Central memory CD4-positive, alpha-beta T cell (primary cell): ENCODE measurements at places on chromosomes 12 and 14.

- no peak for DNase-seq
These were observed 47.6 kb upstream of the SLC2A13 start for GRCh38 chr12:40153432-40153831.

DNA sequence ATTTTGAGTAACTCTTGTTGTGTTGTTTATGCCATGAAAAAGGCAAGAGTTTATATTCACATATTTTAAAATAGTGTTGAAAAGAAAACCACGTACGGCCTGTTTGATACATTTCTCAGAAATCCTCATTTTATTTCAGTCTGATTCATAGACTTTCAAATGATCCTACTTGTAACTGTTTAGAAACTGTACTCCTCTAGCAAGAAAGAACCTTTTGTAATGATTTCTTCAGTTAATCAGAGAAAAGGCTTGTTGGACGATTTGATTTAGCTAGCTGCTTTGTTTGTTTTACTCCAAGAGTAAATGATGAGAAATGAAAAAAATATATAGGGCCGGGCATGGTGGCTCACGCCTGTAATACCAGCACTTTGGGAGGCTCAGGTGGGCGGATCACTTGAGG, 17.2 kb downstream of the FBXO34 start:
- DNase-seq: no peak

DNA sequence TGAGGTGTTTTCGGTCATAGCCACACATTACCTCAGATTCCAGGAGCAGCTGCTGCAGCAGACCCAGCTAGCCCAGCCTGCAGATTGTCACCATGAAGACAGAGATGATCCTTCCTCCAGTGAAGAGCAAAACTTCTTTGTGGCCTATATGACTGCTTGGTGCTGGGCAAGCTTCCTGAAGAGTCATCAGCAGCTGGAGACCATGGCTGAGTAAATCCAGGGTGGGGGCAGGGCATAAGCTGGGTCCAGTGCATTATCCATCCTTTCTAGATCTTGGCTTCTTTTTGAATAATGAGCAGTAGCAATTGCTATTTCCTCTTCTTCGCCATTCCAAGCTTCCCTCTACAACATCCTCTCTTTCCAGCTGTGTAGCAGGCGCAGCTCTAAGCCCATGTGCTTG, 373.1 kb upstream of the DDHD1 start:
- no peak for DNase-seq

GRCh38 chr12:66767536-66767935, 88.7 kb upstream of the GRIP1 start:
- DNase-seq: no peak

DNA sequence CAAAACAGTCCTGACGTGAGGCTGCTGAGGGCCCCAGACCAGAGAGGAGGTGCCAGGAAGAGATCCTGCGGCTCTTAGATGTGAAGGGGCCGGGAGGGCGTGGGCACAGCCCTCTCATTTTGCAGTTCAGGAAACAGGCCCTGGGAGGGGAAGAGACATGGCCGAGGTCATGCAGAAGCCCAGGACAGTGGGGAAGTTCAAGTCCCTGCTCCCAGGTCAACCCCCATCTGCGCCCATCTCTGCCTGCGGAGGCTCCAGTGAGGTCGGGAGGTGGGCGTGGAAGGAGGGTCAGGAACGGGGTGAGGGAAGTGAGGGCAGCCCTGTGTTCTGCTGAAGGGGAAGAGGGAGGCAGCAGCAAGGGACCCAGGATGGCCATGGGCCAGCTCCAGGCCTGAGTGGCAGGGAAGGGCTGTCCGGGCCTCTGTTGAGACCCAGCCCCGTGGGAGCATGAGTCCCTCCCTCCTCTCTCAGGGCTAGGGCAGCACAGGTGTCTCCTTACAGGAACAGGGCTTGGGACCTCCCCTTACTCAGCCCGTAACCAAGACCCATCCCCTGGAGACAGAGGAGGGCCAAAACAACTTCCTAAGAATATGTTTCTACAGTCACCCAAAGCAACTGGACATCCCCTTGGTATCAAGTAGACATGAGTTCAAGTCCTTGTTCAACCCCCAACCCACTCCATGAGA, 90.8 kb downstream of the LGMN start:
- no peak for DNase-seq

- DNase-seq: no peak
These were observed 1.9 kb upstream of the DYNC1H1 start for GRCh38 chr14:101962503-101962874.

- no peak for DNase-seq
These were observed 486.5 kb downstream of the EGLN3 start for GRCh38 chr14:33464254-33464962.

- DNase-seq: no peak
These were observed 33.3 kb downstream of the RAD52 start for GRCh38 chr12:916240-916639.

DNA sequence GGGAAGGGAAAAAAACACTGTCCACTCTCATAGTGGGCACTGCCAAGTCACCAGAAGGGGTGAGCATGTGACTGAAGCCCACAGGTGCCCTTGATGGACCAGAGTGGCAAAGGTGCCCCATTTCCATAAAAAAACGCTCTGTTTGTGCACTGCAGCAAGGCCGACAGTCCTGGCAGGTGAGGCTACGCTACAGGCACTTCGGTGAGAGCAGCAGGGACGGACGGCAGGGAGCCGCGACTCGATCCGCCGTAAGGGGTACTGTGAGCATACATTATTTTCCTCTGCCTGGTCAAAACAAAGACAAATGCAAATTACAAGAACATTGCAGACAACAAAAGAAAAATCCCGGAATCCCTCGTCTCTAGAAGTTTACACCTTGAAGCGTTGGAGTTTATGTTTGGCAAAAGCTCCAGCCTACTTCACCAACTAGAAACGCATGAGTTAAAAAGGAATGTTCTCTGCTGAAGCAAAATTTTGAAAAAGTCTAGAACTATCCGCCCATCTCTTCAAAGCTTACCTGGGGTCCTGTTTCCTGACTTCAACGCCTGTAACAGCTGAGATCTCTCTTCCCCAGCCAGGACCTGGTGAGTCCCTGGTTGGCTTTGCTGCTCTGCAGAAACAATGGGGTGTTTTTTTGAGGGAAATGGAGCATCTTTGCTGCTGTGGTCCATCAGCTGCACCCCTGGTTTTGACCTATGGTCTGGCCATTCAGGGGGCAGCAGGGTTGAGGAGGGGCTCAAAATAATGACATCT, 52.9 kb upstream of the RFLNA start:
- DNase-seq: no peak

DNA sequence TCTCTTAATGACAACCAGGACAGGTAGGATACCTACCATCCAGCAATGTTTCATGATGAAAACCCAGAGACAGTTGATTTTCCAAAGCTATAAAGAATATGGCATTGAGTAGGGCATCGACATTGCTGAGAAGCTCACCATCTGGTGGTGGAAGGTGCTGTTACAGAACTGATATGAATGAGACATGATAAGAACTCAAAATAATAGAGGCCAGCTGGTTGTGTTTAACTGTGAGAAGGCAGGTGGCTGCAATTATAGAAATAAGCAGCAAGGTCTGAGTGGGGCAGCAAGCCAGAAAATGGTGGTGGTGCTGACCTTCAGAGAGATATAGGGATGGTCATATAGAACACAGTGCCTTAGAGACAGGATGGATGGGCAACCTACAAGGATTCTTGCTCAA, 449.7 kb downstream of the BTG1 start:
- DNase-seq: no peak

GRCh38 chr14:92755495-92755894, 7.1 kb upstream of the LGMN start:
- DNase-seq: no peak

- DNase-seq: no peak
These were observed 139.4 kb upstream of the CNTN1 start for GRCh38 chr12:40552868-40553267.

DNA sequence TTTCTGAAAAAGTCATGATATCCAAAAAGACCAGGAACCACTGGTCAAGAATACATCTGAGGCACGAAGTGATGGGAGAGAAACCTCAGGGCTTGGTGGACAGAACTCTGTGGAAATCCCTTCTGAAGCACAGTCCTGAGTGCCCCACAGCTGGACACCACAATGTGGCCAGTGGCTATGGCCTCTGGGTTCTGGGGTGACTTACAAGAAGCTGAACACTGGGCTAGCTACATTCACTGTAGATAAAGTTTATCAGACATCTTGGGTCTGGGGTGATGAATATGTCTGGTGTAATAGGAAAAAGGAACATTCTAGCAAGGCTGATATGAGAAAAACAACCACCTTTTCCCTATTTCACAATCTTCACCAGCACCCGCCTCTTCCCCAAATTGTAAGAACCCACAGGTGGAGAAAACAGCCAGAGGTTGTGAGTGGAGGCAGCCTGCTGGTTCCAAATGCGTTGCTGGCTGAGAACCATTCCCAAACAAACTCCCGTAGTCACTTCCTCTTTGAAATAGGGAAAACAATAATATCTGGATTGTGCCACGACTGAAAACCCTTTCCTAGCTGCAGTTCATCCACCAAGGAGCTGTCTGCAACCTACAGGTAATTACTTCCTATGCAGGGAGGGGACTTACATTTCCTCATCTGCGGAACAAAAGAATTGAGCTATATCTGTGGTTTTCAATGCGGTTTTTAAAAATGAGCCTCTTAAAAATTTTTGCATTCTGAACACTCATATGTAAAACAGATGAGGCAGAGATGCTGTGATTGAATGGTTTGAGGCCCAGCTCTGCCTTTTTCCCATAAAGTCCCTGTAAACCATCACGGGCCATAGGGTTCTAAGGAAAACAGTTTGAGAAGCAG, 193.6 kb downstream of the SLC41A2 start:
- peak; percentile 13 for DNase-seq

DNA sequence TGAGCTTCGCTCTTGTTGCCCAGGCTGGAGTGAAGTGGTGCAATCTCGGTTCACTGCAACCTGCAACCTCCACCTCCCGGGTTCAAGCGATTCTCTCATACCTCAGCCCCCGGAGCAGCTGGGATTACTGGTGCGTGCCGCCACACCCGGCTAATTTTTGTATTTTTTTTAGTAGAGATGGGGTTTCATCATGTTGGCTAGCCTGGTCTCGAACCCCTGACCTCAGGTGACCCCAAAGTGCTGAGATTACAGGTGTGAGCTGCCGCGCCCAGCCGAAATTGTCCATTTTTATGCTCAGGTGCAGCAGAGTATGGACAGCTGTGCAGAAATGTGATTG, 19.2 kb upstream of the CYP46A1 start:
- no peak for DNase-seq

DNA sequence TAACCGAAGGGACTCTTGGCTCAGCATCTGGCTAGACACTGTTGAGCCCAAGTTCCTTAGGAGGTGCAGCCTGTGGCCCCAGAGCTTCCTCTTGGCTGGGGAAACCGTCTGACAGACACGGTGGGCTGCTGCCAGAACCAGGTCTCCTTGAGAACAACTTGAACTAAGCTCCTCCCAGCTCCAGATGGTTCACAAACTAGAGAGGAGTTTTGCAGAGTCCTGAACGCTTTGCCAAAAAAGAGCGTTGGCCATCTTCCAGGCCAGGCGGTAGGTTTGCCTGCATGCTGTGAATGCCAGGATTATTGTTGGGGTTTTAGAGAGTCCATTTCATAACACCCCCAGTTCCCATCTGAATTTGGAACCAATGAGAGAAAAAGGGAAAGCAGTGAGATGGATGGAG, 399.8 kb downstream of the RGS6 start:
- DNase-seq: no peak

DNA sequence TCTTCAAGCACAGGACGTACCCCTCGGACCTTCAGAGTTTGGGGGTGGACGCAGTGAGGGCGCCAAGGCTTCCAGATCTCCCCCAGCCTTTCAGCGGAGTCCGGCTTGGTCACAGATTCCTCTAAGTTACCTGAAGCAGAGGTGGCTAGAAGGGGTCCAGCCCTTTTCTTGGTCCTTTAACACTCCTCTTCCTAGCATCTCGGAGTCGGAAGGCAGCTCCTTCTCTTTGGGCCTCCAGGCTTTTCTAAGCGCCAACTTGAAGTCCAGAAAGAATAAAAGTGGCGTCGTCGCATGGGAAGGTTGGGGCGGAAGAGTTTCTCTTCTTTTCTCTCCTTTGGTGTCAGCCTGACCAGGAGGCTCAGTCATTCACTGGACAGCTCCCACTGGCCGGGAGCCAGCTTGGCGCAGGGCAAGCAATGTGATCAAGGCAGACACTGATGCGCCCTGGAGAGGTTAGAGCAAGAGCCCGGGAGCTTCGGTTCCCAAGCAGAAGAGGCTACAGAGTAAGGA, 9.6 kb downstream of the OR6S1 start:
- DNase-seq: no peak

DNA sequence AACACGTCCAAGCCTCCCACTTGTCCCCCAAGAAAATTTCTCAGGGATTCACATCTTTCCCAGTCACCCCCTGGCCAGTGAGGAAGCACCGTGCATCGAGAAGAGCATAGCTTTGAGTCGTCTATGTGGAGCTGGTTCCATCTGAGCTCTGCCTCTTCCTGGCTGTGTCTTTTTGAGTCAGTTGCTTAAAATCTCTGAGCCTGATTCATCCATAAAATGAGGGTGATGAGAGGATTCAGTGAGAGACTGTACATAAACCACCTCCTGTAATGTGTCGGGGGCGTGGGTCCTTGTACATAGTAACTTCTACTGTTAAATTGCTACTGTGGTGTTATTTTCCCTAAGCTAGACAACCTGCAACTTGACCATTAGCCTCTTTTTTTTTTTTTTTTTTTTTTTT, 13.8 kb downstream of the CD9 start:
- no peak for DNase-seq

- DNase-seq: no peak
These were observed 8.2 kb upstream of the ZNF740 start for GRCh38 chr12:53172352-53172751.

- DNase-seq: no peak
These were observed 12.1 kb upstream of the IPO8 start for GRCh38 chr12:30707613-30708342.

DNA sequence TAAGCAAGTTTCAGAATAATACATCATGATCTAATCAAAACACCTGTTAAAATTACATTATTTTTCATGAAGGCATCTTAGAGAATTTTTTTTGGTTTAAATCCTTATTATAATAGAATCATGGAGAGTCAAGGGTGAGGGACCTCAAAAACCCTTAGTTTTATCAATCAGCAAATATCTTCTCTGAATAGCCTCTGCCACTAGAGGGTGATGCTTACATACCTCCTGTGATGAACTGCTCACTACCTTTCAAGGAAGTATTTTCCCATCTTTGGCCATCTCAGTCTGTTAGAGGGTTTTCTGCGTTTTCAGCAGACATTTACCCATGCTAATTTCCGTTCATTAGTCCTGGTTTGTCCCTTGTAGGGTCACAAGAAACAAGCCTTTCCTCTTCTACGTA, 200.2 kb downstream of the TRHDE start:
- no peak for DNase-seq
